ENCODE measurements at places on chromosomes 4 and X. TPM values are rescaled to one million over a fixed set of nuclear protein-coding genes. Genes with fewer than 3 reads are reported as not detected.

ADGRG2 gene
- not detected for total RNA-seq

CLGN gene
- total RNA-seq = 0.18 TPM

CXorf38 gene
- total RNA-seq = 20.5 TPM

DNA sequence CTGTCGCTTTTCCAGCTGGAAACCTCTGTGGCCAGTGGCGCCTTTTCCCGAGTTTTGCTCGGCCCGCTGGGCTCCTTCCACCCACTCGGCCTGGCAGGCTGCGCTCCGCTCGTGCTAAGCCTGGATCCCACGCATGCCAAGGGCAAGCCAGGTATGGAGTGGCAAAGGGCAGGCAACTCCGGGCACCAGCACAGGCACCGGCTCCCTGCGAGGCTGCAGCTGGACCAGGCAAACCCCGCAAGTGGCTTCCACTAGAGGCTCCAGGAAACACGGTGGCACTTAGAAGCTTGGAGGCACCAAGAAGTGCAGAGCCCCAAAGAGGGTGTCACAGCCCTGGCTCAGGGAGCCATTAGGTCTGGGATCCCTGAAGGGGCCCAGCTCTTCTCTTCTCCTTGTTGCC, 59.5 kb downstream of the PPA2 start:
- DNase-seq = no peak

- no peak for DNase-seq
These were observed 68.8 kb downstream of the MAML3 start for GRCh38 chr4:140085062-140085622.

All from activated CD4-positive, alpha-beta T cell treated with anti-CD3 and anti-CD28 coated beads for 36 hours (primary cell).